Metanephros (tissue), 2 donors: ENCODE measurements at places on chromosomes 2 and 18. TPM values are rescaled to one million over a fixed set of nuclear protein-coding genes. Genes with fewer than 3 reads are reported as not detected.

The DCDC2C gene
- 0.93 TPM for total RNA-seq

The REG1A gene
- not detected for total RNA-seq

The UBR3 gene
- 70.8 TPM for total RNA-seq

The ANKRD53 gene
- total RNA-seq, result 0.41 TPM

The MFSD2B gene
- 2.2 TPM for total RNA-seq

The FAM168B gene
- total RNA-seq, result 92.3 TPM

The GCKR gene
- 0.12 TPM for total RNA-seq

The DNAJC10 gene
- 68.7 TPM for total RNA-seq

The ARHGAP25 gene
- total RNA-seq, result 10.8 TPM

The EVX2 gene
- total RNA-seq, result not detected

The RETSAT gene
- total RNA-seq, result 26.1 TPM

The PLCL1 gene
- 23.7 TPM for total RNA-seq

The CPS1 gene
- total RNA-seq, result 7.3 TPM

The SCN1A gene
- 0.06 TPM for total RNA-seq

The TANC1 gene
- total RNA-seq, result 87.3 TPM

The IWS1 gene
- 33.2 TPM for total RNA-seq

The SERPINB10 gene
- total RNA-seq, result 1.2 TPM

The ST8SIA3 gene
- 0.06 TPM for total RNA-seq

The MATN3 gene
- total RNA-seq, result 1.5 TPM

The MTERF4 gene
- 48.5 TPM for total RNA-seq

The TMEM200C gene
- total RNA-seq, result 2.9 TPM

The TMEM198 gene
- total RNA-seq, result 4.6 TPM

The ODC1 gene
- 270 TPM for total RNA-seq

The RFX8 gene
- total RNA-seq, result 2.5 TPM

The UPP2 gene
- 2.4 TPM for total RNA-seq

The SFXN5 gene
- total RNA-seq, result 25.7 TPM

The ATP6V1C2 gene
- 7.6 TPM for total RNA-seq

The BOLL gene
- total RNA-seq, result 0.23 TPM

The GFPT1 gene
- total RNA-seq, result 26.3 TPM

The RTN4 gene
- 240 TPM for total RNA-seq

The CD226 gene
- 2.9 TPM for total RNA-seq

The TRAPPC8 gene
- 63.4 TPM for total RNA-seq

The LRP1B gene
- 2.1 TPM for total RNA-seq

The CNGA3 gene
- total RNA-seq, result not detected

The PAX3 gene
- 0.58 TPM for total RNA-seq

The COL6A3 gene
- 455 TPM for total RNA-seq

The TRABD2A gene
- 1.1 TPM for total RNA-seq

The SDC1 gene
- total RNA-seq, result 38.7 TPM

The PLGLB1 gene
- 6.9 TPM for total RNA-seq

The PIGN gene
- total RNA-seq, result 42.0 TPM

The ZSWIM2 gene
- not detected for total RNA-seq

The LBX2 gene
- 1.1 TPM for total RNA-seq

The MYO5B gene
- total RNA-seq, result 27.9 TPM

The RUFY4 gene
- 0.29 TPM for total RNA-seq

The KCNG3 gene
- total RNA-seq, result 4.8 TPM
